T-helper 2 cell treated with Interferon-gamma antibody and Interleukin-4, amounts not matched to agents 5 μg/mL and 100 μg/mL, for 36 hours (primary cell): ENCODE measurements at places on chromosomes 7 and 10.

GRCh38 chr10:78505657-78506056, 472.0 kb downstream of the RPS24 start:
- peaks cover 2% of the 10 kb centered on the region for H3K36me3 ChIP-seq
- no peak for DNase-seq
- H3K27me3 ChIP-seq, result no peaks in the 10 kb centered on the region
- no peak overlapping the region for H3K27ac ChIP-seq
- no peak overlapping the region for H3K4me3 ChIP-seq

DNA sequence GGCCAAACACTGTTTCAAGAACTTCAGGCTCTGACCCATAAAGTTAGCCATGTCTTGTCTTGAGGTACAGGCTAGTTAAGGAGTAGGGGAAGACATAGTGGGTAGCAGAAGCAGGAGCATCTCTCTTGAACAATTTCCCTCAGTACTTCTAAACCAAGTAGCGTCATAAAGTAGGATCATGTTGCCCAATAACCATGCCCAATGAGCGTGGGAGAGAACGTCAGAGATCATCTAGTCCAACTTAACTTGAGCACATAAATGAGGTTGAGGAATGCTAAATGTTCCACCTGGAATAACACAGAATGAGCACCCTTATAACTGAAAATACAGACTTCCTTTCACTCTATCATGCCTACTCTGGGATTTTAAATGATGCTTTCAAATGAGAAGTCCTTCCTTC, 134.9 kb downstream of the AOAH start:
- H3K36me3 ChIP-seq, result peaks cover 41% of the 10 kb centered on the region
- DNase-seq, result no peak
- H3K4me1 ChIP-seq, result no peaks in the 10 kb centered on the region

- H3K4me1 ChIP-seq, result no peaks in the 10 kb centered on the region
- H3K27ac ChIP-seq, result no peak overlapping the region
- no peak overlapping the region for H3K4me3 ChIP-seq
- no peaks in the 10 kb centered on the region for H3K36me3 ChIP-seq
- no peaks in the 10 kb centered on the region for H3K27me3 ChIP-seq
Measured at GRCh38 chr10:24313283-24313682, 104.3 kb downstream of the KIAA1217 start.

DNA sequence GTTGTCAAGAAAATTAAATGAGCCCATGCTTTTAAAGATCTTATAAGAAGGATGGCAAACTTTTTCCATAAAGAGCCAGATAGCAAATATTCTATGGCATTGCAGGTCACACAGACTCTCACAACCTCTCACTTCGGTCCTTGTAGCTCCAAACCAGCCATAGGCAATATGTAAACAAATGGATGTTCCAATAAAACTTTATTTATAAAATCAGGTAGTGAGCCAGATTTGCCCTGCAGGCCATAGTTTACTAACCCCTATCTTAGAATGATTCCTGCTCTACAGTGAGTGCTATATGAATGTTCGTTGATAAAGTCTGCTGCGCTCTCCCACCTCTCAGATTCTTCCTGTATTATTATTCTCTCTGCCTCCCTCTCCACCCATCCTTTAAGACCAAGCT, 177.7 kb downstream of the KCNMA1 start:
- no peak overlapping the region for H3K27ac ChIP-seq
- H3K4me3 ChIP-seq, result no peak overlapping the region
- H3K4me1 ChIP-seq, result no peaks in the 10 kb centered on the region
- H3K36me3 ChIP-seq, result no peaks in the 10 kb centered on the region
- DNase-seq, result no peak

GRCh38 chr7:131390275-131390674, 62.6 kb downstream of the MKLN1 start:
- peaks cover 16% of the 10 kb centered on the region for H3K36me3 ChIP-seq
- H3K4me3 ChIP-seq, result no peak overlapping the region
- no peaks in the 10 kb centered on the region for H3K27me3 ChIP-seq
- no peak overlapping the region for H3K27ac ChIP-seq
- H3K4me1 ChIP-seq, result peaks cover 7% of the 10 kb centered on the region

GRCh38 chr7:150375662-150376521, 3.2 kb upstream of the ZNF775 start:
- H3K36me3 ChIP-seq, result peaks cover 14% of the 10 kb centered on the region
- DNase-seq, result peak; percentile 51
- peak overlapping the region; percentile 41 for H3K27ac ChIP-seq
- H3K4me1 ChIP-seq, result peaks cover 44% of the 10 kb centered on the region
- H3K27me3 ChIP-seq, result no peaks in the 10 kb centered on the region

DNA sequence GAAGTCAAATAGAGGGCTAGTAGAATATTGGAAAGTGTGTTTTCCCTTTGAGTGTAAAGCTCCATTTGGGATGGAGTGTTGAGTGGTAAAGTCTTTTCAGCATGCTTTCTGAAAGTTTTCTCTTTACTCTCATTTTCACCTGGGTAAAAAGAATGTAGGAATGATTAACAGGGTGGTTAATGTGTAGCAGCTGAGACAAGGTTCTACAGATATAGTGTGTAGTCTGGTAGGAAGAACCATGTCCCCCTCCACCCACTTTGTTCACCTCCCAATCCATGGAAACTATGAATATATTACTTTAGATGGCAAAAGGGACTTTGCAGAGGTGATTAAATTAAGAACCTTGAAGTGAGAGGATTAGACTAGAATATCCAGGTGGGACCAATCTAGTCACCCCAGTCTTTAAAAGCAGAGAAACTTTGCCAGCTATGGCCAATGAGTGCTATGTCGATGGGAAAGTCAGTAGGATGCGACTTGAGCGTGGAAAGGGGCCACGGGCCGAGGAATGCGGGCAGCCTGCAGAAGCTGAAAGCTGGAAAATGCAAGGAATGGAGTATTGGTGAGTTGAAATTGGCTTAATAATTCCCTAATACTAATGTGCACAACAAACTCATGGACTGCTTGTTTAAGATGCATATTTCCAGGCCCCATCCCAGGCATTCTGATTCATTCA, 166.3 kb upstream of the AHR start:
- H3K4me3 ChIP-seq, result no peak overlapping the region
- H3K36me3 ChIP-seq, result peaks cover 30% of the 10 kb centered on the region
- H3K27me3 ChIP-seq, result no peaks in the 10 kb centered on the region
- DNase-seq, result no peak
- no peak overlapping the region for H3K27ac ChIP-seq

DNA sequence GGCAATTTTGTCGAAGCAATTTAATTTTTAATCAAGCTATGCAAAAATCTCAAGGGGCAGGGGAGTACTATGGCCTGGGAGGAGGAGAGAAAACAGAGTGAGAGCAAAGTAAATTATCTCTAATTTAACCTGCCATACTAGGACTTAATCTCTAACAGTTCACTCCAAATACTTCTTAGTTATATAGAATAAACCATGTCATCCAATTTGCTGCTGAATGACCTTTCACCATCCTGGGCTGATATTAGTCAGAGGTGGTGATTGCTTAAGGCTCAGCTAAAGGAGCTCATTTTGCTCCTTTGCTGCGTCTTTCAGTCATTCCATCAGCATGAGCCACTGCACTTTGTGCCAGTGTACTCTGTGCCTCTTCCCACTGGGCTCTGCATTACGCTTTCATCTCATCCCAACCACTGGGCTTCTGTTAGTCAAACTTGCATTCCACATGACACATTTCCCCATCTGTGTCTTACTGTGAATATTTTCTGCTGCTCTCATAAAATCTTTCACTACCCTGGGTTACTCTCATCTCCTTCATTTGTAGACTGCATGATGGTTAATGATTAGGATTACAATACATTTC, 84.3 kb downstream of the CD36 start:
- no peaks in the 10 kb centered on the region for H3K27me3 ChIP-seq
- no peaks in the 10 kb centered on the region for H3K36me3 ChIP-seq
- H3K4me3 ChIP-seq, result no peak overlapping the region
- no peaks in the 10 kb centered on the region for H3K4me1 ChIP-seq
- no peak for DNase-seq
